ENCODE measurements at places on chromosomes 3 and 15.

DNA sequence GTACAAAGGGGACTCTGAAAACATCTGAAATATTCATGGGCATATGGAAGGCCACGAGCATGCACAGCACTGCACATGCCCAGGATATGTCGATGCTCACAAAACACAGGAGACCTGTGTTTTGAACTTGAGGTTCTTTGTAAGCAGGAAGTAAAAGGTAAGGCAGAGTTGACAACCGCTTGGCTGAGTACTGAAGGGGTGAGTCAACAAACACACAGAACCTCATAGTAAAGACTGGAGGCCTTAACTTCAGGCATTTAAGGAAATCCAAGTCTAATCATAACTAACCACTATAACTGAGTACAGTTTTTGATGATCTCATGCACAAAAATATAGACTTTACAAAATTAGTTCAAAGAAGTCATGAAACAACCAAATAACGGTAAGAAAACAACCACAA lies 80.6 kb downstream of the MYO9A start:
- DNase-seq, result no peak
- no peak overlapping the region for H3K27ac ChIP-seq
- H3K27me3 ChIP-seq, result no peaks in the 10 kb centered on the region
- H3K4me1 ChIP-seq, result peaks cover 2% of the 10 kb centered on the region
- no peak overlapping the region for H3K4me3 ChIP-seq
- peaks cover 2% of the 10 kb centered on the region for H3K36me3 ChIP-seq

- no peaks in the 10 kb centered on the region for H3K36me3 ChIP-seq
- H3K4me1 ChIP-seq, result no peaks in the 10 kb centered on the region
- H3K27ac ChIP-seq, result no peak overlapping the region
- H3K27me3 ChIP-seq, result no peaks in the 10 kb centered on the region
Observed at GRCh38 chr3:144031938-144032337, 60.3 kb downstream of the DIPK2A start.

GRCh38 chr15:90201944-90202375 lies 830 bp downstream of the SEMA4B start:
- H3K36me3 ChIP-seq, result no peaks in the 10 kb centered on the region
- H3K27ac ChIP-seq, result no peak overlapping the region
- DNase-seq, result peak; percentile 18
- H3K27me3 ChIP-seq, result no peaks in the 10 kb centered on the region
- H3K4me3 ChIP-seq, result peak overlapping the region; percentile 76
- peaks cover 13% of the 10 kb centered on the region for H3K4me1 ChIP-seq

DNA sequence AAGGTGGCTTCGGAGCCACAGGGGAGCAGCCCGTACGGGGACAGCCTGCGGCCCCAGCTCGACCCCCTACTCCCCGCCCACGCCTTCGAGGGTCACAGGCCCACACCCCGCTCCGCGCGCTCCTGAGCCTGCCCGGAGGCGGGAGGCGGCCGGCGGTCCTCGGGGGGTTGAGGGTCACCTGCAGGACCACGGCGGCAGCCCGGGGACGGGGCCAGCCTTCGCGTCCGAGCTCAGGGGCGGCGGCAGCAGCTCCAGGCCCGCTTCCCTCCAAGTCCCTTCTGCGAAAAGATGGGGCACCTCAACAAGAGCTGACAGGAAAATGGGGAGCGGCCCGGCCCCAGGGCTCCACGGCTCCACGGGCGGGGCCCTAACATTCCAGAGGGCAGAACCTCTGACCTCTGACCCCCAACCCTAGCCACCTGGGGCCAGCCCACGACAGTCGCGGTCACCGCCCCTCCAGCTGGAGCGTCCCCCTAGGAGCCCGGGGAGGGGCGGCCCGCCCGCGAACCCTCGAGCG lies 428 bp downstream of the LYSMD4 start:
- H3K27me3 ChIP-seq, result no peaks in the 10 kb centered on the region
- peak overlapping the region; percentile 86 for H3K27ac ChIP-seq
- H3K36me3 ChIP-seq, result peaks cover 9% of the 10 kb centered on the region
- peak; percentile 43 for DNase-seq

GRCh38 chr3:16480861-16481545 lies 32.5 kb downstream of the RFTN1 start:
- H3K4me1 ChIP-seq, result peaks cover 8% of the 10 kb centered on the region
- H3K4me3 ChIP-seq, result no peak overlapping the region
- H3K27ac ChIP-seq, result peak overlapping the region; percentile 44
- no peak for DNase-seq
- H3K27me3 ChIP-seq, result no peaks in the 10 kb centered on the region
- no peaks in the 10 kb centered on the region for H3K36me3 ChIP-seq

- H3K4me3 ChIP-seq, result no peak overlapping the region
- H3K4me1 ChIP-seq, result no peaks in the 10 kb centered on the region
- H3K27me3 ChIP-seq, result no peaks in the 10 kb centered on the region
- no peak for DNase-seq
- H3K36me3 ChIP-seq, result no peaks in the 10 kb centered on the region
Observed at GRCh38 chr3:194119831-194120590, 15.9 kb upstream of the HES1 start.

DNA sequence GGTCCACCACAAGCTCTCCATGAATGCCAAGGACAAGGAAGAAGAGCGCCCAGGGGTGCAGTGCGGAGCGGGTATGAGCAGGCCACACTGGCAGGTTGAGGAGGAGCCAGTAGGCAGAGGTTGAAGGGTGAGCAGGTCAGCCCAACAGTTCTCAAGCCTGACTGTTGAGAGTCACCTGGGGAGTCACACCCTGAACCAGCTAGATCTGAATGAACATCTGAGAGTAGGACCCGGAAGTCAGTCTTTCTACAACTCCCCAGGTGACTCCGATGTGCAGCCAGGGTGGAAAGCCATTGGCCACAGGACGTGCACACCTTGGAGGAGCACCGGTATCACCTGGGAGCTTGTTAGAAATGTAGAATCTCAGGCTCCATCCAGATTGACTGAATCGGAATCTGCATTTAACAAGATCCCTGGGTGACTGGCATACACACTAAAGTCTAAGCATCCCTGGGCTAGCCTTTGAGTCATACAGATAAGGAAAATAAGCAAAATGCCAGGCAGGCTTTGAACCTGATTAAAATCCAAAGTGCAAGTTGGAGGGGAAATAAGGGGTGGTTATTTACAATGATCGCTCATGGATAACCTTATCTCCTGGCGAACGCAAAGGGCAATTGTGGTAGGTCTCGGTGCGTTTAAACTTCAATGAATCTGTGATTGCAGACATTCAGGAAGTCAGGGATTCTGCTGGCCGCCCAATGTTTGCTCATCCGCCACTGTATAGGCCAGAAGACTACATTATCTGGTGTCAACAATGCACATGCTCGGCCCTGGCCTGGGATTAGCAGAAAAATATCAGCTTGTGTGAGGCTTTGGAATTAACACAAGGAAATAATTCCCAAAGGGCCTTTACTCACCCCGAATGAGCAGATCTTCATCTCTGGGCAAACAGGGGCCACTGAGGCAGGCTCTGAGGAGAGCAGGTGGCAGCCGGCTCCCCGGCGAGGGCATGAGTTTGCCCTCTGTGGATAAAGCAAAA lies 11.7 kb upstream of the LYZL4 start:
- DNase-seq, result no peak
- H3K4me1 ChIP-seq, result no peaks in the 10 kb centered on the region

- H3K36me3 ChIP-seq, result no peaks in the 10 kb centered on the region
- H3K4me3 ChIP-seq, result no peak overlapping the region
- no peak for DNase-seq
- no peaks in the 10 kb centered on the region for H3K27me3 ChIP-seq
- no peaks in the 10 kb centered on the region for H3K4me1 ChIP-seq
- no peak overlapping the region for H3K27ac ChIP-seq
Observed at GRCh38 chr3:187572441-187572840, 97.8 kb downstream of the SST start.

DNA sequence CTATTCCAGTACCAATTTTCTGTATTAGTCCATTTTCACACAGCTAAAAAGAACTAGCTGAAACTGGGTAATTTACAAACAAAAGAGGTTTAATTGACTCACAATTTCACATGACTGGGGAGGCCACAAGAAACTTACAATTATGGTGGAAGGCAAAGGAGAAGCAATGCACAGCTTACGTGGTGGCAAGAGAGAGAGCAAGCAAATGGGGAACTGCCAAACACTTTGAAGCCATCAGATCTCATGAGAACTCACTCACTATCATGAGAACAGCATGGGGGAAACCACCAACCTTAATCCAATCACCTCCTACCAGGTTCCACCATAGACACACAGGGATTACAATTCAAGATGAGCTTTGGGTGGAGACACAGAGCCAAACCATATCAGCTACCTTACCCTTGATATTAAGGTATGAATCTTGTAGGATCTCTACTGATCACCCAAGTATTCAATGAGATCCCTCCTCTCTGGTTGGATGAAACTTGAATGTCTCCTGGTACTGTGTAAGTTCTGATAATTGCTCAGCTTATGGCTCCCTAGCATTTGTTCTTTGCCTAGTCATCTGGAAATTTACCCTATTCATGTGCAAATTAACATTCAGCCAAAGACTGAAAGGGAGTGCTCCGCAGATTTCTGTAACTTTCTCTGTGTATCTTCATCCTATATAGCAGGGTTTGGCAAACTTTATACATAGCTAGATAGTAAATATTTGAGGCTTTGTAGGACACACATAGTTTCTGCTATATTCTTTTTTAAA lies 38.9 kb downstream of the MYL3 start:
- no peak overlapping the region for H3K4me3 ChIP-seq
- H3K27ac ChIP-seq, result no peak overlapping the region

DNA sequence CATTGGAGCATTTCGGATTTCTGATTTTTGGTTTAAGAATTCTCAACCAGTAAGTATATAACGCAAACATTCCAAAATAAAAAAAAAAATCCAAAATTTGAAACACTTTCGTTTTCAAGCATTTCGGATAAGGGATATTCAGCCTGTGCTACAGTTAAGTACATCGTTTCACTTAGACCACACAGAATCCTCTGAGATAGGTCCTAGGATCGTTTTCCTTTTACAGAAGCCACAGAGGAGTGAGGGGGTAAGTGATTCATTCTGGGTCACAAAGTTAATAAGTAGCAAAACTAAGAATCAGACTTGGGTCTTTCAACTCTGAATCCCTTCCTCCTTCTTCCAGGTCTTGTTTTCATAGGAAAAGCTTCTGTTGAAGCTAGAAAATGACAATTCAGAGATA lies 249.3 kb downstream of the BBX start:
- no peaks in the 10 kb centered on the region for H3K4me1 ChIP-seq
- H3K4me3 ChIP-seq, result no peak overlapping the region
- H3K27me3 ChIP-seq, result no peaks in the 10 kb centered on the region
- H3K27ac ChIP-seq, result no peak overlapping the region
- peaks cover 9% of the 10 kb centered on the region for H3K36me3 ChIP-seq

DNA sequence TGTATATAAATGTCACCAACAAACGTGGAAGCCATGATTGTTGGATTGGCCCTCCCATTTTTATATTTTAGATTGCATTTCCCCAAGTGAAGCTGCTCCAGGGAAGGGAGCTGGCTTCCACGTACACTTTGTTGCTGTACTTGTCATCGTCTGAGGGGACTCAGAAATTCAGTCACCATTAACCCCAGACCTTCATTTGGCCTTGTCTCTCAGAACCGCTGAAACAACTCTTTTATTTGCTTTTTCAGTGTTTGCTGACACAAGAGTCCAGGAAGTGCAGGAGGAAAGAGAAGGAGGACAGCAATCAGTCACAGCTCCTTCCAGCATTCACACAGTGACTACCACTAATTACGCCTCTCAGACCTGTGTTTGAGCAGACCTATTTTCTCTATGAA lies 276.5 kb downstream of the TBL1XR1 start:
- no peaks in the 10 kb centered on the region for H3K27me3 ChIP-seq
- no peak overlapping the region for H3K27ac ChIP-seq
- H3K36me3 ChIP-seq, result no peaks in the 10 kb centered on the region
- DNase-seq, result peak; percentile 40
- H3K4me1 ChIP-seq, result no peaks in the 10 kb centered on the region
- H3K4me3 ChIP-seq, result no peak overlapping the region

- no peak overlapping the region for H3K27ac ChIP-seq
- no peaks in the 10 kb centered on the region for H3K36me3 ChIP-seq
- H3K4me3 ChIP-seq, result no peak overlapping the region
- DNase-seq, result no peak
Observed at GRCh38 chr3:171329746-171330145, 130.5 kb downstream of the TNIK start.

DNA sequence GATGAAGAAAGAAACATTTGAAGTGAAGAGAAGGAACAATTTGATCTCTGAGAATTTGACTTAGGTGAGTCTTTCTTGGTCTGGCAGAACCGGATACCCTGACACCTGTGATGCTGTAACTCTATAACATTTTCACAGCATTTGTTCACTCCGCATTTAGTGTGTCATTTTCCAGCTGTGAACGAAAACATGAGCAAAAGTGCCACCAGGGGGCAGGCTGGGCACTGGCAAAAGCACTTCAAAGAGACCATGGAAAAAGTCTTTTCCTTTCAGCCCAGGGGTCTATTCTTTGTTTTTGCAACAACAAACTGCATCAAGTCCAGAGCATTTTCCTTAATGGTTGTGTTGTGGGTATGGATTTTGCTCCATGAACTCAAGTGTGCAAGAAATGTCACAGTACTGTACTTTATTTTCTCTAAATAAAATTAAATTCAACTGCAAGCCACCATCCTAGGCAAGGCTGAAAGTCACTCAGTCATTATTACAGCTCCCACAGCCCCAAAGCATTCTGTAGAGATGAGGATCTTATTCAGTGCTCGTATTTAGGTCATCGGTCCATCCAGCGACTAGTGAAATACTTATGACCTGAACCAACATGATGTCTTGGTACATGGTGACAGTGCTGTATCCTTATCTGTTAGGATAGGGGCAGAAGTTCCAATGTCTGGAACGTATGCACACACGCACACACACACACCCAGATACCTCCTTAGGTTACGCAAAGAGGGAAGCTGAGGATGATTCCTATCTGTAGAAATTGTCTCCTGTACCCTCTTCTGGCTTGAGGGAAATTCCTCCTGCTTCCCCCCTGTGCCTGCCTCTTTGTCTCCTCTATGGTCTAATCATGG lies 125.5 kb downstream of the GADL1 start:
- H3K4me3 ChIP-seq, result no peak overlapping the region
- no peaks in the 10 kb centered on the region for H3K36me3 ChIP-seq
- no peaks in the 10 kb centered on the region for H3K27me3 ChIP-seq
- peaks cover 14% of the 10 kb centered on the region for H3K4me1 ChIP-seq
- no peak overlapping the region for H3K27ac ChIP-seq

- H3K4me3 ChIP-seq, result no peak overlapping the region
- no peak for DNase-seq
- no peaks in the 10 kb centered on the region for H3K4me1 ChIP-seq
- peaks cover 4% of the 10 kb centered on the region for H3K27me3 ChIP-seq
Observed at GRCh38 chr3:137642831-137643230, 121.3 kb upstream of the SOX14 start.
